ENCODE measurements at places on chromosomes 2 and 18.

- DNase-seq: no peak
Observed at GRCh38 chr2:232994446-232994845, 18.6 kb downstream of the NGEF start.

DNA sequence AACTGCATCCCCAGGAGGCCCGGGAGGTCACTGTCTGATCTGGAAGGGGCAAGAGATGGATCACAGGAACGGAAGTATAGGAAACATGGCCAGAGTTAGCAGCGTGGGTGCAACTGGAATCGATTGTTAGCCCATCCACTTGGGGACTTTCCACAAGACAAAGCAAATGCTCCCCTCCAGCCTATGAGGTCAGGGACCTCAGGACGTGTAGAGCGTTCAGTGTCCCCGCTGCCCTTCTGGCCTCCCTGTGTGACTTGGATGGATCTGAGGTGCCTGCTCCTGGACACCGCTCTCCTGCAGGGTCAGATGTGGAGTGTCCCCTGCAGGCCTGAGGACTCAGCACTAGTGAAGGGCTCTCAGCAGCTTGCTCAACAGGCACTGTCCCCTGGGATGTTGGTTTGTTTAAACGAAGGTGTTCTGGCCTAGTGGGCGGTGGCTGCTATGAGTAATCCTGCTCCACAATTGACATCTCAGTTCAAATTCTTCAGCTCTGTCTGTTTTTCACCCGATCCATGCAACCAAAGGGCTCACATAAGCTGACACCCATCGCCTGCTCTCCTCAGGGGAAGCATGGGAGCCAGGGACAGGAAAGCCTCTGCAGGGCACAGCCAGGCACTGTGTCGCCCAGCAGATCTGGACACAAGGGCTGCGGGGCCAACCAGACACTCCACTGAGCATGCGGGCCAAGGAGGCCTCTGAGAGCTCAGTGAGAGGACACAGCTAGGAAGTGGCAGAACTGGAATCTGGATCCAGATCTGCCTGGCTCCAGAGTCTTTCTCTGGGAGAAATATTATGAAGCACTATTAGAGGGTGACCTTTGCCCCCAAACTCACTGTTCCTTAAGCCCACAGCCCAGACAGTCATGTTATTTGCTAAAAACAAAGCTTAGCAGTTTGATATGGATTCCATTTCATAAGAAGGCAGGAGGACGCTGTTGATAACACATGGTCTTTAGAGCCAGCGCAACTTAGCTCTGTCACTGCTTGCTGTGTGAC lies 78.5 kb downstream of the RHOB start:
- DNase-seq: no peak

DNA sequence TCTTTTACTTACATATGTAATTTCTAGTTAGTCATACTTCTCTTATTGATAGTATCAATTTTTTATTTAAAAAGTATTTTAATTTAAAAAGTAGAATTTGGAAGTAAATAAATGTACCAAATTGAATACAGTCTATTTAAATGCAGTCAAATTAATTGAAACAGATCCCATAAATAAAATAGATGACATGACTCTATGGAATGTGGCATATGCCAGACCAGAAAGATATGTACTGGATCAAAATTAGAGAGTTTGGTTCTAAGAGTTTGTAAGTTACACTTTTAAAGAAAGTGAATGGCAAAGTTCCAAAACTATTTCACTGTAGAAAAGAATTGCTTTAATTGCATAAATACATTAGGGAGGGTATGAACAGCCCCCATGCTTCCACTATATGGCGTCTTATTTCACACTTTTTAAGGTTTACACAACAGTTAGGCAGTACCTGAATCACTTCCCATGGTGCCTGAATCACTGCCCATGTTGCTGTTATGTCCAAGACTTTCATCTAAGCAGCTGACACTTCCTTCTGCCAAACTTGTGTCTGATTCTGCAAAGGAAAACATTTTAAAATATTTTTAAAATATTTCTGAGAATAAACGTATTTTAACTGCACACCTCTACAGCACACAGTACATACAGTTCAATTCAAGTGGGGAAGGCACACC lies 25.2 kb downstream of the IFIH1 start:
- DNase-seq: no peak

DNA sequence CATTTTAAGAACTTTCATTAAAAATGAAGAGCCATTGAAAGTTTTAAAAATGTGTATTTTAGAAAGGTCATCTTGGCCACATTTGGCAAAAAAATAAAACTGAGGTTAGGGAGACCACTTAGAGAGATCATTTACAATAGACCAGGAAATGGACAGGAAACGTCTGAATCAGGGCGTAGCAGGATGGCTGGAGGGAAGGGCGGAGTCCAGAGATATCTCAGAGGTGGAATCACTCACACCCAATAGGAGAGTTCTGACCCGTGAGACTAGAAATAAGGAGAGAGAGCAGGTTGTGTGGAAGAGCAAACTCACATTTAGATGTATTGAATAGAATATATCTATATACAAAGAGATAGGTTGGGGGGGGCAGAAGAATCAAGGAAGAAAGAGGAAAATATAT lies 373.4 kb downstream of the METTL4 start:
- DNase-seq: no peak
